ENCODE measurements at places on chromosomes 13 and 19.

GRCh38 chr13:40422588-40423235, 243.7 kb downstream of the FOXO1 start:
- DNase-seq = no peak

- DNase-seq = no peak
Observed at GRCh38 chr19:17183271-17183761, 31.8 kb upstream of the USE1 start.

- peak; percentile 89 for DNase-seq
Observed at GRCh38 chr13:27556109-27556508, 64.2 kb downstream of the LNX2 start.

DNA sequence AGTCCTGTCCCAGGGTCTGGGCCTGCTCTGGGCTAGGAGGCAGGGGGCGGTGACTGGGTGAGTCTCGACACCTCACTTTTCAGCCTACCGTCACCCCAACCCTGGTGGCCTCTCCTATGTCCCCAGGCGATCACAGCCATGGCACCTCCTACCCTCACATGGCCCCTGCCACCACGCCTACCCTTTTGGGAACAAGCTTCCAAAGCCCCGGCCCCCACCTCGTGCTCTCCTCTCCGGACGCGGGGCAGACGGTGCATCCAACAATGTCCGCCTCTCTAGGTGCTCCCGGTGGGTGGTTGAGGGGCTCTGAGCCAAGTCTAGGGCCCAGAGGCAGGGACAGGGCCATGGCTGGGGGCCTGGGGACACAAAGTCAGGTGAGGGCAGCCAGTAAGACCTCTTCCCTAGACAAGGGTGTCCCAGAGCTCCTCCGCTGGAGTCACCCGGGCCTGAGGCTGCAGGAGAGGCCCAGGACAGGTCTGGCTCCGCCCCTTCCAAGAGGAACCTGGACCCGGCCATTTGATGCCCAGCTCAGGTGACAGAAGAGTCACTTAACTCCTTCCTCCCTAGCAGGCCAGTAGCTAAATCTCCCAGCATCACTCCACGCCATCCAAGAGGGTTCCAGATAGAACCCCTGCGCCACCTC, at the start of gene SYNE4:
Gene SYNE4, minus strand, starts transcription at position 478 of the 643 bp plus-strand sequence. Its CDS starts 132 bp downstream, at position 346.
- DNase-seq = no peak

- DNase-seq = no peak
Observed at GRCh38 chr19:50702871-50703829, 16.5 kb downstream of the SHANK1 start.

DNA sequence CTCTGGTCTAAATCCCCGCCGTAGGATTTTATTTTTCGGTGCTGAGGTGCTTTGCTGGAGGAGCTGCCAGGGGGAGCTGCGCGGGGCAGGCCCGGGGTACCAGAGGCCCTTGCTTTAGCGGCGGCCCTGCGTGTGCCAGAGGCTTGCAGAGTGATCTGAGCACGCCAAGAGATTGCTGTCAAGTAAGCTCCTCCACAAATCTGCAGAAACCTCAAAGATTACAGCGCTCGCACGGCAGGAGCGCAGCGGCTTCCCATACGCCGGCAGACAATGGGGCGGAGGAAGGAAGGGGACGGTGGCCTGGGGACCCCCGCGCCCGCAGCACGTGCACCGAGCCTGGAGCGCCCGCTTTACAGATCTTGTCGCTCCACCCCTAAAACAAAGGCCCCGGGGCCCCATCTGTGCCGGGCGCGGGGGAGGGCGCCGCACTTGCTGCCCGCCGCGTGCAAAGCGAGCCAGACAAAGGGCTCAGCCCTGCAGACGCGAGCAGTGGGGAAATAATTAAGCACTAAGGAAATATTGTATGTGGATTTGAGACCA, 9.1 kb upstream of the C19orf12 start:
- DNase-seq = no peak

DNA sequence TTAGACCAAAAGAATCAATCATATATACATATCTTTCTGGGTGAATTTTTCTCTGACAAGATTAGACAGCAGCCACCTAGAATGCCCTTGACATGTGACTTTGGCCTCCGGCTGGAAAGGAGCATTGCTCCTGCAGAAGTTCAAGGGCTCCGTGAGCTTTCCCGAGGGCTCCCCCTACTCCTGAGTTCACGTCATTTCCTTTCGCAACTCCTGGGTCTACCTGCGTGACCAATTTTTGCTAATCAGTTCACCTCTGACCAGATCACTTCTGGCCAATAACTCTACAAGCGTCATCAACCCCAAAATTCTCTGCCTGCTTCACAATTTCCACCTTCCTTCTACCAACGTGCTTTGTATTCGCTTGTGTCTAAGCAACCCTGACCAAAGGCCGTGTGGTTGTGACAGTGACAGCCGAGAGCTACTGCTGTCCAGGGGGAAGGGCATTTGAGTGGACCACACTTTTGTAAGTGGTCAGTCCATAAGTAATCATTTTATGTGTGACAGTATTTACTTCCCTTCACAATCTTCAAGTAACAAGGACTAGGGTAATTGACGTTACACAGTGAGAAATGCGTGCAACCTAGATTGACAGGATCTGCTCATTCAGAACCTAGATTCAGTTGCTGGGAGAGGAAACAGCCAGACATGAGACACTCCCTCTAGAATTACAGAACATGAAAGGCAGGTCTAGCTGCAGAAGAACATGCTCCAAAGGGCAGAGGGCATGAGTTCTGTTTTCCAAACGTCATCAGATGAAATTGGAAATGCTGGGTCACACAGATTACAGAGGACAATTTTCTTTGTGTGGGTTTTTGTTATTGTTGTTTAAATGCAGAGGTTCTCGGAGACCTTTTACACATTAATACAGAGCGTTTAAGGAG, 145.9 kb upstream of the SPACA7 start:
- no peak for DNase-seq

DNA sequence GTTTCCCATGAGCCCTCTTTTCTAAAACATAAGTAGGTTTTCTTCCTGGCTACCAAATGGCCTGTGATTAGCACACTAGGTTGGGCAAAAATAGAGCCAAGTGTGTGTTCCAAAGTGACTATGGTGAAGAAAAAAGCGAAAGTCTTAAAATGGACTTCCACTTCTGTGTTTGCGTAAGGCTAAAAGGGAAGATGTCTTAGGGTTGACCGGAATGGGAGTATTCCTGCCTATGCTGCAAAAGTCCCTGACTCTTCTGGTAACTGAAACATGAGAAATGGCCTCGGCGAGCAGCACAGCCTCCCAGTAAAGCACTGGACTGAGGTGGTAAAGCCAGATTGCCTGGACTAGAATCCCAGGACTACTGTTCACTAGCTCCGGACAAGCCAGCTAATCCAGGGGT, 2.4 kb upstream of the FPR1 start:
- no peak for DNase-seq

- no peak for DNase-seq
Observed at GRCh38 chr19:46821512-46822409, 28.9 kb downstream of the AP2S1 start.

DNA sequence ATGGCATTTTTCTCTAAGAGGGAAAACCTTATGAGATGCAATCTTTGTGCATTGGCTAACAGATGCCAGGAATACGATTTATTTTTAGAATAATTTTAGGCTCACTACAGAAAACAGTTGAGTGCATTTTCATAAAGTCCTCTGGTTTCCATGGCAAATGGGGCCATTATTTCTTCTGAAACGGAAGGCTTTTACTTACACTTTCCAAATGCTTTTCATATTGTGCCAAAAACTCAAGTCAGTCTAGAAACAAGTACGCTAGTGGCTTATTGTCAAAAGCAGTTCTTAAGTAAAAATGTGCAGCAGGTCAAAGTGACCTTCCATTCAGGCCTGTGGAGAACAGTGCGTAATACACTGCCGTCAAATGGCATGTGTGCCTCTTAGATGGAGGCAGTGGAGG, 628.7 kb downstream of the EFNB2 start:
- no peak for DNase-seq

DNA sequence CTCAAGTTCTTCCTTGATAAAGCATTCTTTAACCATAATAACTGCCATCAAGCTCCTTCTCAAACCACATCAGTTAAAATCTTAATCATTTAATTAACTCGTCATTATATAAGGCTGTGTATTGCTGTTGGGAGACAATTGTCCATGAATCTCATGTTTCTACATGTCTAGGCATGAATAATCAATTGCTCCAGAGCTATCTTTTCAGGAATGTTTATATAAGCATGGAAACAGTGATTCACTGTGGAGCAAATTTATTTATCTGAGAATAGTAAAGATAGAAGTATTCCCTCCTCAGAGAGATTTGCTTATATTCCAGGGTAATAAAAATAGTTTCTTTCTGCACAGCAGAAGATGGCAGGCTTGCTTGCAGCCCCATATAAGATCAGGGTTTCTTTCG, 71.1 kb downstream of the CBY2 start:
- peak; percentile 6 for DNase-seq

- DNase-seq = no peak
Observed at GRCh38 chr19:49689133-49690078, at the start of gene ADM5. TSS of gene ADM5 (plus strand) at chr19:49689594. CDS start at chr19:49689838, 244 bp downstream.

DNA sequence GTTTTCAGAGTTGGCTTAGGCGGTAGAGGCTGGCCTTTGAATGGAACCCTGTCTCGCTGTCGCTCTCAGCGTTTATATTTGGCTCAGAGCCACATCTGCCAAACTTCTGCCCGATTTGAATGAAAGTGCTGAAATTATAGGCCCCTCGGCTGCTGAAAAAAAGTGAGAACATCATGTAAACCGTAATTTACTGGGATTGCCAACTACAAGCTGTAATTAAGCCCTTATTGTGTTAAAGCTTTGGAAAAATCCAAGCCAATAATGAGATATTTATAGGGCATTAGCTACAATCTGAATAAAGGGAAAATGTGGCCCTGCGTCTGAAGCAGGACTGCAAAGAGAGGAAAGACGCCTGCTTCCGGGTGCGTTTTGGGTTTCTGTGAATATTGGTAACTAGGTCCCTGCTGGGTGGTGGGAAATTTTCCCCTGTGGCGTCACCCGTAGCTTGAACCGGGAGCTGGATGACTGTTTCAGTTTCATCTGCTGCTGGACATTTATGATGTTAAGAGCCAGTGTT, 9.9 kb downstream of the DNM2 start:
- no peak for DNase-seq

DNA sequence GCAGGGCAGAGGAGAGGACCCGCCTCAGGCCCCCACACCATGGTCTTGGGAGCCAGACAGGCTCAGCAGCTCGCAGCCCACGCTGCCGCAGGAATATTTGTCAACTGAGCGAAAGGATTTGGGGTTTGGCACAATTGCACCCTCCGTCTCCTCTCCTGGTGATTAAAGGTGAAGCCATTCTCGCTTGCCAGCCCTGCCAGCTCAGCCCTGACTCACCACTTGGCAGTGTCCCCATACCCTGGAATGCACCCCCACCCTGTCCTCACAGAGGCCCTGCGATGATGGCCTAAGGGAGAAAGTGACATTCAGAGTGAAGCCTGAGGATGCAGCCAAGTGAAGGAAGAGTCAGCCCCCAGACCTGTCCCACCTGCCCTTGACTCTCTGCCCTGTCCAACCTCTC, 18.8 kb downstream of the CYTH2 start:
- no peak for DNase-seq

- DNase-seq = no peak
Observed at GRCh38 chr13:41282129-41282571, 18.8 kb upstream of the MTRF1 start.

DNA sequence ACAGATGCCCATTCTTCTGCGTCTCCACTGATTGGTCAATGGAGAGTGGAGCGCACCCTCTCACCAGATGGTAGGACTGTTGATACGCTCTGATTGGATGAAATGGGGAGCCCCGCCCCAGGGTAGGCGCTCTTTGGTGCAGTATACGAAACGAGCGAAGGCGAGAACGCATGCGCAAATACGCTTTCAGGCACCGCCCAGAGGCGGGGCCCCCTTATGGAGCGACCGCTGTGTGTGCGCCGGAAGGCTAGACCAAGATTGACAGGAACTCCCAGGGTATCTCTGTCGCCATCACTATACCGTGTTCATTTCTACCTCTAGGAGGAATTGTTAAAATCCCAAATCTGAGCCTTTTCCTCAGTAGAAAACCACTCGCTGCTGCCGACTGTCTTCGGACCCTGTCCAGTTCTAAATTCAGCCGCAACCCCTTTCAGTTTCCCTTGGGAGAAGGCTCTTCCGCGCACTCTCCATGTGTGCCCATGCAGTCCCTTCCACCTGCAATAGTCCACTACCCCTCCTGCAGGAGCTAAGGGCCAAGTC, 720 bp upstream of the HNRNPL start:
- no peak for DNase-seq

DNA sequence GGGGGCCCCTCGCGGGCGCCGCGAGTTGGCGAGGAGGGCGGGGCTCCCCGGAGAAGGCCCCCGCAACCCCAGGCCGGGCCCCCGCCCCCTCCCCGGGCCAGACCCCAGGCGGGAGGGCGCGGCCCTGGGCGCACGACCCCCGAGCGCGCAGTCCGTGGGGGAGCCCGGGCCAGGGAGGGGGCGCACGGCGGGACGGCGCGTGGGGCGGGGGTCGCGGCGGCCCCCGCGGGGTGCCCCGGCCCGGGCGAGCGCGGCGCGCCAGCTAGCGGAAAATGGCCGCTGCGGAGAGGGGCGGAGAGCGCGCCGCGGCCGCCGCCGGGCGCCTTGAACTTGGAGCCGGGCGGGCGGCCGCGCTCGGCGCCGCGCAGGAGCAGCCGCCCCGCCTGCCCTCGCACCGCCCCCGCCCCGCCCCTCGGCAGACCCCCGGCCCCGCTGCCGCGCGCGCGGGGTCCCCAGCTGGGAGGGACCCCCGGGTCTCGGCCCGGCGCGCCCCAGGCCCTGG, 6.4 kb upstream of the NFIC start:
- DNase-seq = no peak

- DNase-seq = no peak
Observed at GRCh38 chr19:36245210-36246005, 30.5 kb downstream of the ZNF146 start.

- DNase-seq = no peak
Observed at GRCh38 chr13:113407531-113408393, 43.8 kb upstream of the GRTP1 start.

GRCh38 chr13:111047326-111047725, 67.8 kb upstream of the ARHGEF7 start:
- no peak for DNase-seq

- no peak for DNase-seq
Observed at GRCh38 chr13:53254500-53254899, 225.9 kb downstream of the OLFM4 start.

GRCh38 chr19:29255006-29255405, 42.1 kb upstream of the UQCRFS1 start:
- no peak for DNase-seq

- no peak for DNase-seq
Observed at GRCh38 chr13:99256709-99257108, 1.5 kb downstream of the GPR18 start.

DNA sequence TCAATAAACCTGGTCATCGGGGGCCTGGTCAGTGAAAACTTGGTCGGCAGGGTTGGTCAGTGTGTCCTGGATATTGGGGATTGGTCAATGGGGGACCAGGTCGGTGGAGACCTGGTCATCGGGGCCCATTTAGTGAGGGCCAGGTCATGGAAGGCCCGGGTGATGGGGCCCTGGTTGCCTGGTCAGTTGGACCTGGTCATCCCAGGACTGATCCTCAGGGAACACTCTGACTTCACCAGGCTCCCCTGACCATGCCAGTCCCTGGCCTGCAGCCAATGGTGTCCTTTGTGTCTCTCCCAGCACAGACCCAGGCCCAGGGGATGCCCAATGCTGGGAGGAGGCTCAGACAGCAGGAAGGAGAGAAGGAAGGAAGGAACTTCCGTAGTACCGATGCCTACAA, 42.1 kb upstream of the TPM4 start:
- no peak for DNase-seq

All from stromal cell of bone marrow (primary cell).